ENCODE measurements at places on chromosomes 6 and 20. TPM values are rescaled to one million over a fixed set of nuclear protein-coding genes. Genes with fewer than 3 reads are reported as not detected.
A peak's percentile ranks its signal among the peaks of the same experiment; 100 is the strongest.

GRCh38 chr6:16514249-16514648 lies 247.0 kb downstream of the ATXN1 start:
- no peak for DNase-seq

GPX5 gene
- total RNA-seq = not detected

DNA sequence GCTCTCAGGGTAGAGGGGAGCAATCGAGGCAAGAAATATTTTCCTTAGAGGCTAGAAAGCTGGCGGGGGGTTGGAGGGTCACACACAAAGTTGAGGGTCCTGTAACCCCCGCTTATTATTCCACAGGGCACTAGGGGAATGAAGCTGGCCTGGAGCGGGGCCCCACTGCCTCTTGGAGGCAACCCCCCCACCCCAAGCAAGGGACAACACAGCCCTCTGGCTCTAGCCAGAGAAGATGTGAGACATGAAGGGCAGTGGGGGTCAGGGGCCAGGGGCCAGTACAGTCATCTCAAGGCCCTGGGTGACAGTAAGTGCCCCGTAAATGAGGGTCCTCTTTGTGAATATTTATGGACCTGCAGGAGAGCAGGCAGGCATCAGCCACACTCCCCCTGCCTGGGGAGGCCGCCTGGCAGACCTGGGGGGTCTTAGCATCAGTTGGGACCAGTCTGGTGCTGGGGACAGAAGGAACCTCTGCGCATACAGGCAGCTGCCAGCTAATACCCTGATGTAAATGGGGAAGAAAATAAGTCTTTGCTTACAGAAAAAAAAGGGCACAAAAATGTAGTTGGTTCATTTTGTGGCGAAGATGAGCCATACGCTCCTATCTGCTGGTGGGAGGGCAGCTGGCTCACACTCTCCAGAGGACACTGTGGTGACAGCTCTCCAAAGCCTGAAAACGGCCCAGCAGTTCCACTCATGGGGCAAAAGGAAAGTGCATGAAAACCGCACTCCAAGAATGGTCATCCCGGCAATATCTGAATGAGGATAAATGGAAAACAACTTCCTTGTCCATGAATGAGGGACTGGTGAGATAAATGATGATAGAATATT lies 21.9 kb downstream of the SPATA2 start:
- no peak for DNase-seq

- DNase-seq = no peak
These were observed 30.8 kb upstream of the PREP start for GRCh38 chr6:105433723-105434122.

DNA sequence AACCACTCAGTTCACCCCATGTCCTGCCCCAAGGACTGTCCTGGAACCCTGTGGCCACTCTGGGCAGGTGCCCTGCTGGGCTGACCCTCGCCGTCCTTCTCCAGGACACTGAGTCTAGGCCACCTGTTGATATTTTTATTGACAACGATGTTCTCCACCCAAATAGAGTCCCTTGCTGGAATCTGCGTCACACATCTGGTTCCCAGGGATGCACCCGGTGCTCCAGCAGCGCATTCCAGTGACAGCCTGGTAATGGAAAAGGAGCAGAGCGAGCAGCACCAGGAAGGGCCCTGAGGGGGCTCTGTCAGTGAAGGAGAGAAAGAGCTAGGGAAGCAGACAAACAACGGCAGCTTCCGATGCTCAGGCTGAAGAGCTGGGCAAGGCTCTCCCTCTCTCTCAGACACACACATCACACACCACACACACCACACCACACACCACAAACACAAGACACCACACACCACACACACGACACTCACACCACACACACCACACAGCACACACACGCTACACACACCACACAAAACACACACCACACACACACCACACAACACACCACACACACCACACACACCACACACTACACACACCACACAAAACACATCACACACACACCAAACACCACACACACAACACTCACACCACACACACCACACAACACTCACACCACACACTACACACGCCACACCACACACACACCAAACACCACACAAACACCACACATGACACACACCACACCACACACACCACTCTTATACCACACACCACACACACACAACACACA lies 117.9 kb upstream of the THBS2 start:
- DNase-seq = no peak

- no peak for DNase-seq
These were observed 26.8 kb upstream of the UBE2J1 start for GRCh38 chr6:89379281-89379680.

- no peak for DNase-seq
These were observed 486.8 kb downstream of the FRK start for GRCh38 chr6:115573861-115574260.

COL9A3 gene
- not detected for total RNA-seq

DNA sequence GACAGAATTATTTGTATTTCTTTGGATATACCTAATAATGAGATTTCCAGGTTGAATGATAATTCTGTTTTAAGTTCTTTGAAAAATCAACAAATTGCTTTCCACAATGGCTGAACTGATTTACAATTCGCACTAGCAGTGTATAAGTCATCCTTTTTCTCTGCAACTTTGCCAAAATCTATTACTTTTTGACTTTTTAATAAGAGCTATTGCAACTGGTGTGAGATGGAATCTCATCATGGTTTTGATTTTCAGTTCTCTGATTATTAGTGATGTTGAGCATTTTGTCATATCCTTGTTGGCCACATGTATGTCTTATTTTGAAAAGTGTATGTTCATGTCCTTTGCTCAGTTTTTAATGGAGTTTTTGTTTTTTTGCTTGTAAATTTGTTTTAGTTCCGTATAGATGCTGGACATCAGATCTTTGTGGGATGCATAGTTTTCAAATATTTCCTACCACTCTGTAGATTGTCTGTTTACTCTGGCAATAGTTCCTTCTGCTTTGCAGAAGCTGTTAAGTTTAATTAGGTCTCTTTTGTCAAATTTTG lies 409.8 kb upstream of the CITED2 start:
- DNase-seq = no peak

MRPS18B gene
- 16.4 TPM for total RNA-seq

DNA sequence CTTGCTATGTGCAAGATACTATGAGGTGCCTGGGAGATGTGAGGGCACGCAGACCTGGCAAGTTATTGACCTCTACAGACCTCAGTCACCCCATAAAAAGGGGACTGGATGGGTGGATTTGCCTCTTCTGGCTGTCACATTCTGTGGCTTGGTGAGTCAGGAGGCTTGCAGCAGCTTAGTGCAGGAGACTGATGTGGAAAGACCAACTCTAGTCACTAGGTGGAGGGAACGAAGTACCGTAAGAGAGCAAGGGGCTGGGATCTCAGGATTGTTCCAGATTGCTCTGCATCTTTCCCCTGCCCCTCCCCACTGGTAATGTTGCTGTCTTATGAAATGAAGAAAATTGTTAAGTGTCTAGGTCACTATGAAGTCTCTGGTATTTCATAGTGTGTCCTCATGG lies 3.3 kb downstream of the MAPRE1 start:
- DNase-seq = peak; percentile 29

GPSM3 gene
- 154 TPM for total RNA-seq

PKIB gene
- total RNA-seq = 0.54 TPM

DNA sequence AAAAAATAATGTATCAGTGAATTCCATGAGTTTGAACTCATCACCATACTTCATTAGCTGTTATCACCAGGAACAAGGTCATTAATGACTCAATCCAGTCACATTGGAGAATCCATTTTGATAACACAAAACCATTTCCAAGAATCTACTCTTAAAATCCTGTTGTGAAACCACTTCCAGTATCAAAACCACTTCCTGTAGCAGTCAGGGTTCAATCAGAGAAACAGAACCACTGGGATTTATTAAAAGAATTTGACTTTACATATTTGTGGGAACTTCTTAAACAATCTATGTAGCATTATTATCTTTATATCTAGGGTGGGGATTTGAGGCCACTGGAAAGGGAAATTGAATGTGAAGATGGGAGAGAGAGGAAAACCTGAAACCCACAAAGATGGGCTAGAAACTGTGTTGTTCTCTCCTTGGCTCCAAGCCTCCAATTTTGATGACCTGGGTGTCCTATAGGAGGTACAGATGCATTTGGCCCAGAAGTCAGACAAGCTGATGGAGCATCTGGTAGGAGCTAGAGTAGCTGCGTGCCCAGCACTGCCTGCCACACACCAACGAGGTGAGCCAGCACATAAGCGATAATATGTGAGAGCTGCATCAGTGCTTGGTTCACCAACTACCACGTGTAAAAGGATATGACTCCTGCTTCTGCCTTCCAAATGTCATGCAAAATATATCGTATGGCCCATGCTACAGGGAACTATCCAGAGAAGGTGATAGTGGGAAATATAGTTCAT lies 117.0 kb downstream of the TMEM200A start:
- no peak for DNase-seq

DNA sequence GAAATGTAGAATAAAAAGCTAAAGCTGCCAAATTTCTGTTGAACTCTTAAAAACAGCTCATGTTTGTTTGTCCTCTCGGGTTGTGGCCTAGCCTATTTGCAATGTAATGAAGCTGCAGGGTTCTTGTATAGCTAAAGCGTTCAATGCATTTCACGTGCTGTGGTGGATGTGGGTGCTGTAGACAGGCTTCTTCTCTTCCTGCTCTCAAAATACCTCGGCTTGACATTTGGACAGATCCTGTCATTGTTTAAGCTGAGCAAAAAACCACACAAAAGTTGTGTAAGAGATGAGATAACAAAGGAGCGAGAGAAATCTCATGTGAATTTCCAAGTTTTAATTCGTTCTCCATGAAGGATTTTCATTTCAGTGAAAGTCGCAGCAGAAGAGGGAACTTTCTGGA lies 196.3 kb upstream of the UST start:
- DNase-seq = no peak

DNA sequence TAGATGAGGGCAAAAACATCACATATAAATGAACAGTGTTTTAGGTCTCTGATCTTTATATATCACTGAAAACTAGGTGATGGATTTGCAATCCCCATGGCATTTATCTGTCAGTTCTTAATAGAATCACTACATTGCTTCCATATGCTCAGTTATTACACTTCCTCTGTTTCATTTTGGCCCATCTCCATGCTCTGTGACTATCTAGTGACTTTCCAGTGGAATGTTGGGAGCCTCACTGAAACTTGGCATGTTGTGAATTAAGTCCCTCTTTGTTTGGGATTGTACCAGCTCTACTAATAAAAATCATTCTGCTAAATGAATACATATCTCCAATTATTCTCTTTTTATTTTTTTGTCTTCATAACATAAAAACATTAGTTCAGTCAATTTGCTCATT lies 226.1 kb upstream of the CEP162 start:
- DNase-seq = no peak

DNA sequence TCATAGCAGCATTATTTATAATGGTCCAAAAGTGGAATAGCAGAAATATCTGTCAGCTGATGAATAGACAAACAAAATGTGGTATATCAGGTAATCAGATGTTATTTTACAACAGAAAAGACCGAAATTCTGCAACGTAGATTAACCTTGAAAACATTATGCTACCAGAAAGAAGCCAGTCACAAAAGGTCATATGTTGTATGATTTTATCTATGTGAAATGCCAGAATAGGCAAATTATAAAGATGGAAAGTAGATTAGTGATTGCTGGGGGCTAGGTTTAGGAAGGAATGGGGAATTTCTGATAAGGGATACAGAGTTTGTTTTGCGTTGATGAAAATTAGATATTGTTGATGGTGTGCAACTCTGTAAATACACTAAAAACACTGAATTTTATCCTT lies 165.0 kb upstream of the STMND1 start:
- no peak for DNase-seq

- DNase-seq = no peak
These were observed 8.3 kb downstream of the PHF3 start for GRCh38 chr6:63643862-63644261.

BNIP5 gene
- not detected for total RNA-seq

DNA sequence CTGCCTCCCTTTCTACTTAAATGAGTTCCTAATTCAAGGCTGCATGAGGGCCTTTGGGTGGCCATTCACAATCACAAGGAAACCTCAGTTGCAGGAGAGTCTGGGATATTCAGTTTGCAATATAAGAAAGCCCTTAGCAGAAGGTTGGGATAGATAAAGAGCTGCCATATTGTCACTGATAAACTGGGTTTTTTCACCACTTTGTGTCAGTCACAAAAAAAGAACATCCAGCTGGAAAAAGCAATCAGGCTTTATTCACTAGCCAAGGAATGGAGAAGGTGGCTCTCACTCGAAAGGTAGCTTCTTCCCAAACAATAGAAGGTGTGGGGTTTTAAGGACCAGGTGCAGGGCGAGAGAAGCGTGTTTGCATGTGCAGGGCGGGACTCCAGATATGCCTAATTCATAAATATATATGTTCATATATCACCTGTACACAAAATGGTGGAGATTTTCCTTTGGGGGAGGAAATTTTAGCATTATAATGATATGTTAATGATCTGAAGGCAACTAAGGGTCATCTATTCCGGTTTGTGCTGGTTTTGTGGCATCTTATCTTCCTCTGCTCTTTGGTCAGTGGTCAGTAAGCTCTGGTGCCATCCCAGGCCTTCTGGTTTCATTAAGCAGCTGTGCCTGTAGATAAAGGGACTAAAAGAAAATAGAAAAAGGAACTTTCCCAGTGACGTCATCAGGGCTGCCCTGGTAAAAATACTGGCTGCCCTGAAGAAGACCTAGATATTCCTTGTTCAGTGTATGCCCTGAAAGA lies 97.1 kb upstream of the IYD start:
- DNase-seq = no peak

DNA sequence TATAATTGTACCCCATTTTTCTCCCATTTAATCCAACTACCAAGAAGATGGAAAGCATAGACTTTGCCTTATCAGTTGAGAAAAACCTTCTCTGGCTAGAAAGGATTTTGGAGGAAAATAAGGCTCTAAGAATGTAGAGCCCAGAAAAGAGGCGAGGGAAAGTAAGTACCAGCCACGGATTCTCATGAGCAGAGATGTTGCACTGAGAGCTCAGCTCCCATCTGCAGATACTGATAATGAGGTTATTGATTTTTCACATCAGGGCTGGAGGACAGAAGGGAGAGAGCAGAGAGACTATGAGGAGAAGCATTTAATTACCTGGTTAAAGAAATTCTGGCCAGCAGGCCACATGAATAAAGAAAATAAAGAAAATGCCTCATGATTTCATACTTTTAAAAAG lies 104.4 kb upstream of the FAM184A start:
- DNase-seq = no peak

C6orf15 gene
- not detected for total RNA-seq

DNA sequence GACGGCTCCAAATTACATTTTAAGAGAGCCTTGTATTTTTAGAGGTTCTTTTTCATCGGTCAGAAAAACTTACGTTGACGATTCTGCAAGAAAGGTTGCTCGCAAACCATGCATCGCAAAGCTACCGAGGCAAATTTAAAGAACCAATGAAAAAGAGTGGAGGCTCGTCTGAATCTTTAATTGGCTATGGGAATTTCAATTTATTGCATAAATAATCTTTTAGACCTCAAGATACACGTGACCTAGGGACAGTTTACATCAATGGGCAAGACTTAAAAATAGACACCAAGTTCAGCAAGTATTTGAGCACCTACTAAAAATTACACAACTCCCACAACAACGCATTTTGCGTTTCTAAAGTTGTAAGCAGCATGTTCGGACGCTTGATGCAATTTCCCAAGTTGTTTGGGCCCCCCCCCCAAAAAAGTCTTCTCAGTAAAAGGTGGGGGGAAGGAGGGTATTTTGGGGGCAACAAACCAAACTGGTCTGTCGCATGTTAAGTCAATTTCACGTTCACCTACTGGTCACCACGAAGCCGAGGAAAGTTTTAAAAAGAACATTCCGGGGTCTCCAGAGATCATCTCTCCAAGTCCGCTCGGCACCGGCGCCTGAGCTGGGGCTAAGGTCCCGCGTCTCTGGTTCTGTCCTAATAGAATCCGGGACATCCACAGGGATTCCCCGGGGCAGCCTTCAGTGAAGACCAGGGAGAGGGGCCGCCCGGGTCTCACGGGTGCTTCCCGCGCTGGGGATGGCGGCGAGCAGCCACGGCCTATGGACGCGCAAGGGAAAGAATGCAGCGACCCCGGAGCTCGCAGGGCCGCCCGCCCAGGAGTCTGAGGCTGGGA lies 851 bp downstream of the SNX5 start:
- DNase-seq = peak; percentile 17
